Activated CD4-positive, alpha-beta T cell treated with anti-CD3 and anti-CD28 coated beads, Interleukin-10, Interleukin-2, amounts not matched to agents 100 ng/mL and 50 ng/mL, durations not matched to agents 16 hours and 8 hours (primary cell): ENCODE measurements at places on chromosomes 7 and 10.
A peak's percentile ranks its signal among the peaks of the same experiment; 100 is the strongest.

GRCh38 chr10:61787170-61787569, 114.3 kb upstream of the ARID5B start:
- no peak for DNase-seq

- DNase-seq: no peak
Observed at GRCh38 chr7:98998821-98999725, 120.7 kb downstream of the TRRAP start.

- no peak for DNase-seq
Observed at GRCh38 chr7:4684846-4685245, 2.8 kb downstream of the FOXK1 start.

DNA sequence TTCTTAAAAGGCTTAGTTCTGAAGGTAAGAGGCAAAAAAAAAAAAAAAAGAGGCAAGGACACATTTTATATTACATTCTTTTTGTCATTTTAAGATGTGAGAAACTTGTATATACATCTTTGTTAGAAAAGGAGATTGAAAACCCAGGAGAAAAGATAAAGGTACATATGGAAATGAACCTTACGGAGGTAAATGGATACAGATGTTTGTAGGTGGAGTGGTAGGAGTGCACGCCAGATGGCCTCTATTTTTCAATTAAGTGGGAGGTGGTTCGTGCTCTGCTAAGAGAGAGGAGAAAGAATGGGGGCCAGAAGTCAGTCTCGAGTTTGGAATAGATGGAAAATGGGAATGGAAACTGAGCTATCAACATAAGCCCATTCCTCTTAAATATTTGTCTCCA, 622.5 kb upstream of the GHITM start:
- DNase-seq: no peak

- no peak for DNase-seq
Observed at GRCh38 chr10:129586898-129587443, 119.9 kb downstream of the MGMT start.

GRCh38 chr10:96431211-96431970, 72.6 kb upstream of the OPALIN start:
- DNase-seq: no peak

DNA sequence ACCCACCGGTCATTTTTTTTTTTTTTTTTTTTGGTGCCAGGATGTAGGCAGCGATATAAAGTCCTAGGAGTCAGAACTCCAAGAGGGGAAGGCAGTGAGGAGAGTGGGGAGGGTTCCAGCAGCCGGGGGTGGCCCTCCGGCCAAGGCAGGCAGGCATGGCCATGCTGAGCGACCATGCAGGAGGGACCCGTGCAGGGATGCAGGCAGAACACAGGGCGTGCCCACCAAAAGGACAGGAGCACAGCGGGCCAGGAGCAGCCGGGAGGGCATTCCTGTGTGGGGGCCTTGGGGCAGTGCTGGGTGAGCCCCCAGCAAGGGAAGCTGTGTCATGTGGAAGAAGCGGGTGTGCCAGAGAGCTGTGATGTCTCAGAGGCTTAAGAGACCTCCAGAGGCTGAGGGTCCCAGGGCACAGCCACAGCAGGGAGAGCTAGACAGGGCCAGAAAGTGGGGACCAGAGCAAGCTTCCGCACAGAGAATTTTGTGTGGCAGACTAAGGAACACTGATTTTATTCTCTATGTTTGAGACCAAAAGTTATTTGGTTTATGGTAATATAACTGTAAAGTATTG, 5.7 kb downstream of the ZFAND2A start:
- DNase-seq: no peak

DNA sequence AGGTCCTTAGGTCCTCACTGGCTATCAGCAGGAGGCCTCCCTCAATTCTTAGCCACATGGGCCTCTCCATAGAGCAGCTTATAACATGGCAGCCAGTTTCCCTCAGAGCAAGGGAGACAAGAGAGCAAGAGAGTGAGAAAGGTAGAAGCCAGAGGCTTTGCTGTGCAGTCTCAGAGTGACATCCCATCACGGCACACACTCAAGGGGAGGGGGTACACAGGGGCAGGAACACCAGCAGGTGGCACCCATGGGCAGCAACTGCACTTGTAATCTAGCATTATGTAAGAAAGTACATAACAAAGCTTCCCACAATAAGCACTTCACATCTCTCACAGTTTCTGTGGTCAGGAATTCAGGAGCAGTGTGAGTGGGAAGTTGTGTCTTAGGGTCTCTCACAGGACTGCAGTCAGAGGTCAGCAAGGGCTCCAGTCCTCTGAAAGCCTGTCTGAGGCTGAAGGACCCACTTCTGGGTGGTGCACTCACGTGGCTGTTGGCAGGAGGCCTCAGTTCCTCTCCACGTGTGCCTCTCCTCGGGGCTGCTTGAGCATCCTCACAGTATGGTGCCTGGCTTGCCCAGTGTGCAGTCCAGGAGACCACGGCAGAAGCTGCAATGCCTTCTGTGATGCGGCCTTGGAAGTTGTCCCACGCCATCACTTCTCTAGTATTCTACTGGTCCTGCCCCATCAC, 159.4 kb downstream of the OAT start:
- peak; percentile 13 for DNase-seq

GRCh38 chr7:140551355-140552239, 72.3 kb upstream of the MKRN1 start:
- no peak for DNase-seq

- DNase-seq: no peak
Observed at GRCh38 chr7:138705167-138705566, 4.0 kb upstream of the SVOPL start.

GRCh38 chr7:1241603-1242255, 9.1 kb downstream of the UNCX start:
- DNase-seq: no peak

GRCh38 chr10:12971001-12971788, 30.3 kb downstream of the CCDC3 start:
- DNase-seq: no peak

GRCh38 chr7:5356751-5357119, 66.9 kb downstream of the TNRC18 start:
- DNase-seq: no peak

DNA sequence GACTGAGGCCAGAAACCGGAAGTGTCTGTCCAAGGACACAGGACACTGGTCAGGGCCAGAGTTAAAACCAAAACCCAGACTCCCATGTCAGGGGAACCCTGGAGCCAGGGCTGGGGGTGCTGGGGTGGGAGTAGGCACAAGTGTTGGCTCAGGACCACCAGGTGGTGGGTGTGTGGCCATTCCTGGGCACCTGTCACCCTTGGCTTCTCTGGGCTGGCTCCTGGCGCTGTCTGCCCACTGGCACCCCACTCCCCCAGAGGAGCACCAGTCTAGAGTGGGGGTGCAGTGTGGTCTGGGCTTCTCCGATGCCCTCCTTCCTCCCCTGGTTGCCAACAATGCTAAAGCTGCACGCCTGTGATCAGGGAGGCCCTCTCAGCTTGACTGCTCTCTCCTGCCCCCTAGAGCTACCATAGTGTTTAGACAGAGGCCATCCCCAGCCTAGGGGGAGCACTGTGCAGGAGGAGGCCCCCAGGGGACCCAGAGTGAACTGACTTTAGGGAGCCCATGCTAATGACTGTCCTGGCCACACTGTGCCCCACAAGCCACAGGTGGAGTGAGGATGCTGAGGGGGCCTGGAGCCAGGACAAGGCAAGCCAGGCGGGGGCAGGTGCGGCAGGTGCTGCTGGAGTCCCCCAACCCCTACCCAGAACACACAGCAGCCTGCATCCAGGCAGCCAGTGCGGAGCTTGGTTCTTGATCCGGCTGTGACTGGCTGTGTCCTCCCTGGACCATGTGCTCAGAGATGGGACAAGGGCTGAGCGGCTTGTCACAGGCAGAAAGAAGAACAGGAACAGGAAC, 11.0 kb downstream of the RASGEF1A start:
- DNase-seq: peak; percentile 58

DNA sequence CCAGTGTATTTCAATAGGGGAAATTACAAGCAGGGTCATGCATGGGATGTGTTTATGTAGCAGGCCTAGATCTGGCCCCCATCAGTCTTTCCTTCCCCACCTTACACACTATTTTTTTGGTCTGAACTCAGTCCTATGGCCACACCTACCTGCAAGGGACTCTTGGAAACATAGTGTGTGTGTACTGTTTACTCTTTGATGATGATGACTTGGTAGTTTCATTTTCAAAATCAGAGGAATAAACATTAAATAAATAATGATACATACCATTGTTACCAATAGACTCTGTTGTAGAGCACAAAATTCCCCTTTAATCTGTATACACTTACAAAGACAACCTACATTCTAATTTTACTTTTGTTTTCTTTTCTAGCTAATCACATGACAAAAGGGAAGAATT, 191.0 kb downstream of the ZEB1 start:
- no peak for DNase-seq

DNA sequence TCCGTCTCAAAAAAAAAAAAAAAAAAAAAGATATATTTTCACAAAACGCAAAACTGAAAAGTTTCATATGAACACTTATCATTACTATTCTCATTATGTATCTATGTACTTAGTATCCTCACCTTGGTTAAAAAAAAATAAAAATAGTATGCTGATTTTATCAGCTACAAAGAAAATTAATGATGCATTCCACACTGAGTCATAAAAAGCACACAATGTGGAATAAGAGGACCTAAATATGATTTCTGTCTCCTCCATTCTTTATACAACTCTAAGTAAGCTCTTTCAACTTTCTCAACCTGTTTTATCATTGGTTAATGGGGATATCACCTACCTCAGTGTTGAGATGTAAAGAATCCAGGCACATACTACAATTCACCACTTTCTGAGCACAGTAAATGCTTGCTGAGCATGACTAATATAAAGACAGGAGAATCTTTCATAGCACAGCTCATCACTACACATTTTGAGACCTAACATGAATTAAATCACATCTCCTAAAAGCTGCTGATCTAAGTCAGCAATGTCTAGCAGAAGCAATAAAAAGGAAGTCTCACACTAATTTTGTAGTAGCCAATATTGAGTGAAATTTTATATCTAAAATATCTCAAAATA, 2.7 kb downstream of the SNX13 start:
- DNase-seq: peak; percentile 68
